ENCODE measurements at places on chromosomes 7 and 10. TPM values are rescaled to one million over a fixed set of nuclear protein-coding genes. Genes with fewer than 3 reads are reported as not detected.

Gene TUBAL3
- total RNA-seq, result not detected

Gene ACBD7
- total RNA-seq, result not detected

Gene PPP2R2D
- 42.1 TPM for total RNA-seq

Gene RAB19
- not detected for total RNA-seq

Gene CH25H
- 1.8 TPM for total RNA-seq
